ENCODE measurements at places on chromosomes 11 and 22.

- no peak for DNase-seq
These were observed 30.2 kb downstream of the IRAG1 start for GRCh38 chr11:10663365-10663764.

- peak; percentile 8 for DNase-seq
These were observed 10.7 kb upstream of the ACCSL start for GRCh38 chr11:44036811-44037657.

GRCh38 chr11:64152841-64153691 is 12.8 kb downstream of the MACROD1 start:
- DNase-seq, result no peak

- no peak for DNase-seq
These were observed 45.5 kb upstream of the FTH1 start for GRCh38 chr11:62012832-62013461.

- peak; percentile 52 for DNase-seq
These were observed 374.3 kb upstream of the MPPED2 start for GRCh38 chr11:30960387-30960992.

- DNase-seq, result no peak
These were observed 8.7 kb upstream of the APLP2 start for GRCh38 chr11:130061017-130061416.

- DNase-seq, result no peak
These were observed 356.1 kb downstream of the CADM1 start for GRCh38 chr11:115148101-115148500.

DNA sequence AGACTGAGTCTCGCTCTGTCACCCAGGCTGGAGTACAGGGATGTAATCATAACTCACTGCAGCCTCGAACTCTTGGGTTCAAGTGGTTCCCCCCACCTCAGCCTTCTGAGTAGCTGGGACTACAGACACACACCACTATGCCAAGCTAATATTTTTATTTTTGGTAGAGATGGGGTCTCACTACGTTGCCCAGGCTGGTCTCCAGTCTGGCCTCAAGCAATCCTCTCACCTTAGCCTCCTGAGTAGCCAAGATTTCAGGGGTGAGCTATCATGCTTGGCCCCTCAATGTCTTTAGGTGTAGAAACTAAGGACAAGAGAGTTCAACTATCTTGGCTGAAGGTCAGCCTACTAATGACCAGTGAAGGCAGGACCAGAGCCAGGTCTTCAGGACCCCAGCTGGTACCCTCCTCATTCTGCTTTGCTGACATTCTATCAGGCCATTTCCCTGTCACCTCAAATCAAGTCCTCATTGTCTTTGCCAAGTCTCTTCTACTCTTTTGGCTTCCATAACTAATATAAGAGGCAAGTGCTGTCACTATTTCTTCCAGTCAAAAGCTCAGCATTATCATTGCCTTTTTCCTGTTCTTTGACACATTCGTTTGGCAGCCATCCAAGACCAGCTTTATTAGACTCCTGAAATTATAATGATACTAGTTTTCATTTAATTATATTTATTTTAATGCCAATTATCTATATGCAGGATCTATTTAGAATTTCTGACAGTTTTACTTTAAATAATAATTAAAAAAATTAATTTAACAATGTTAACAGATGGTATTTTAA is 264.2 kb upstream of the PITPNB start:
- DNase-seq, result no peak

- DNase-seq, result no peak
These were observed 182.9 kb upstream of the NCAM1 start for GRCh38 chr11:112778091-112778876.

- DNase-seq, result no peak
These were observed 11.4 kb downstream of the EMID1 start for GRCh38 chr22:29216873-29217666.

GRCh38 chr11:17743026-17743807 is 8.6 kb downstream of the KCNC1 start:
- DNase-seq, result no peak

DNA sequence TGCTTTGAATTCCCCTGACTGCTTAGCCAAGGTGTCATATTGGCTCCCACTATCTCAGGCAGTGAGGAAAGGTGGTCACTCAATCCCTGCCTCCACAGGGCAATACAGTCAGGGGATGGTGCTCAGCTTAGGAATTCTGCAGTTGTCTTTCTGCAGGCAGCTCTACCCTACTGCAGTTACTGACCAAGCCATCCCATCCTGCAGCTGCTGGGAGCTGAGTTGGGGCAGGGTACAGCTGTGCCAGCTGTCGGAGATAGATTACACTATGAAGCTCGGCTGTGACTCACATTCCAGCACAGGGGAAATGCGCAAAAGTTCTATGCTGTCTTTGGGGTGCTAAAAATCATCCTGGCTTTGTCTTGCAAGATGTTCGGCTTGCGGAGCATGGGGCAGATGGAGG is 4.4 kb upstream of the DAGLA start:
- no peak for DNase-seq

GRCh38 chr22:27972732-27973698 is 54.0 kb upstream of the PITPNB start:
- DNase-seq, result no peak

DNA sequence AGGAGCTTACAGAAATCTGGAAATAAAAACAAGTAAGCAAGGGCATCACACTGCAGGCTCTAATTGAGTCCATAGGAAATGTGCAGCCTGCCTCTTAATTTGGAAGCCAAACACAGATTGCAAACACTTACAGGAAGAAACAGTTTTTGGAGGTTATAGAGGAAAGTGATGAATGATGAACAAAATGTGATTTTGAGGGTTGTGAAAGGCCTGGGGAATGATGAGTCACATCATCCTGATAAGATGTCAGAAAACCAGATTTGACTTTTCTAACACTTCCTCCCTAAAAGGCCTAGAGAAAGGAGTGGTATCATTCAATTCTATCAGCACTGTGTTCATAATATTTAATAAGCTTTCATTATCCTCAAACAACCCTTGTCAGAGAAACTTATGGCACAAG is 96.6 kb upstream of the POU2AF2 start:
- DNase-seq, result no peak

DNA sequence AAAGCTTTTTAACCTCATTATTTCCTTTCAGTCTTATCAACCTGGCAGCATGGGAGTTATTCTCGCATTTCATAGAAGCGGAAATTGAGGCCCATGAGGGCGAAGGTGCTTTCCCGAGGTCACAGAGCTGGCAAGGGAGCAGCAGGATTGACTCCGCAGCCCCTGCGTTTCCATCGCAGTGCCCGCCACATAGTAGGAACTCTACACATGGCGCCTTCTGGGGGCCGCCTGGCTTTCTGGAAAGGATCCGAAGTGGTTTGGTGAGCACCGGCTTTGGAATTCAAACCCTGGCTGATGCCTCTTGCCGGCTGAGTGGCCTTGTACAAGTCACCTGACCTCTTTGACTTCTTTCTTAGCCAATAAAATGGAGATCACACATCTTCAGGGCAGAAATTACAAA is 93.4 kb downstream of the CEP164 start:
- DNase-seq, result no peak

DNA sequence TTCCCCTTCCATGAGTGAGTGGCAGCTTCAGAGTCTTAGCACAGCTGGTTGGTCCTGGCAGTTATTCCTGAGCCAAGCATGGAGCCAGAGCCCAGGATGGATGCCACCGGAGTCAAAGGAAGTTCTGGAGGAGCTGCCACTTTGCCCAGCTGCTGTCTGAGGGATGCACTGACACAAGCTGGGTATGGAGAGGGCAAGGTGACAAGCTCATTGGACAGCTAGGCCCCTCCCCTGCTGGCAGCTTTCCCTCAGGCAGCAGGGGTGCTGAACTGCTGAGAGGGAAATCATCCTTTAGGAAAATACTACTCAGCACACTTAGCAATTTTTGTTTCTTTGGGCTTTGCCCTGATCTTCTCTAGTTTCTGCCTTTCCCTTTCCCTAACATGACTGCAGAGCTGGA is 99.3 kb upstream of the SESN3 start:
- no peak for DNase-seq

- DNase-seq, result no peak
These were observed 155.0 kb downstream of the WT1 start for GRCh38 chr11:32280339-32280738.

GRCh38 chr11:75328426-75329277 is 22.8 kb downstream of the ARRB1 start:
- peak; percentile 86 for DNase-seq

GRCh38 chr22:42879371-42880021 is 22.4 kb upstream of the ARFGAP3 start:
- no peak for DNase-seq

DNA sequence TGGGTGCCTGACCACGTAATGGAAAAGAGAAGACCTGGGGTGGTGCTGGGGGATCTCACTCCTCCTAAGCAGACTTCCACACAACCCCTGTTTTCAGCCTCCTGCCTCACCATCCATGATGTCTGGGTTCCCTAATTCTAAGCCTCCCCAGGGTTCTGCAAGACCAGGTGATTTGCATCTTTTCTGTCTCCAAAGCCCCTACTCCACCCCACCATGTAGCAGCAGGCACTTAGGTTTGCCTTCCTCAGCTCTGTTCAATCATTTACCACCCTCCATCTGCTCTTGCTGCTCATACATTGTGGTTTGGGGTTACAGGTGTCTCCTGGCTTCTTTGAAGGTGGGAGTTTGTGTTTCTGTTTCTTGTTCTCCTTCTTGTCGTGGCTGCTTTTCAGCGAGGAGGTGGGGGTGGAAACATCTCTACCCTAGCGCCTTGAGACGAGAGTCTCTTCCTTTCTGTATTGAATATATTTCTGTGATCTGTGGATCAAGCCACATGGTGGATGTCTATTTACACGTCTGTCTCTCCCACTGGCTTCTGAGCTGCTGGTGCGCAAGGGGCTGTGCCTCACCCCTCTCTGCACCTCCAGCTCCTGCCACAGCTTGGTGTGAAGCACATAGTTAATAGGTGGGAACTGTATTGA is 6.6 kb upstream of the SSTR3 start:
- no peak for DNase-seq

GRCh38 chr22:35633520-35633919 is 14.7 kb upstream of the APOL6 start:
- DNase-seq, result no peak

- no peak for DNase-seq
These were observed 29.0 kb downstream of the PDE3B start for GRCh38 chr11:14672635-14673034.

GRCh38 chr11:1202776-1203504 is 19.9 kb upstream of the MUC5B start:
- DNase-seq, result no peak

GRCh38 chr11:77801477-77801876 is 19.0 kb downstream of the RSF1 start:
- no peak for DNase-seq

DNA sequence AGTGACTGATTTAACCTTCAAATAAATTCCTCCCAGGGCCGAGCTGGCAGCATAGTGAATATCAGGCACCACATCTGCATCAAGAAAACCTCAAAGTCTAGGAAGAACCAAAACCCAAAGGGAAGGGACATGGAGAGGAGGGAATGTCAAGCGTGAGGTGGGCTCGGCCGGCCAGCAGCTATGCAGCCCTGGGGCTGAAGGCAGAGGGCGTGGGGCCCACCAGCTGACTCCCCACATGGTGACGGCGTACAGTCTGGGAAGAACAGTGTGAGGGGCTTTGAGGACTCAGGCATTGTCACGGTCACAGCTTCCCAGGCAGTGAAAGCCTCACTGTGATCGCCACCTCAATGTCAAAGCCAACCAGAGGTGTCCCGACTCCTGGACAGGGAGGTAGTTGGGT is 412.5 kb downstream of the SHANK2 start:
- DNase-seq, result no peak

- DNase-seq, result no peak
These were observed 21.4 kb downstream of the PANX1 start for GRCh38 chr11:94150056-94150455.

GRCh38 chr11:109486129-109486528 is 64.1 kb downstream of the C11orf87 start:
- no peak for DNase-seq

DNA sequence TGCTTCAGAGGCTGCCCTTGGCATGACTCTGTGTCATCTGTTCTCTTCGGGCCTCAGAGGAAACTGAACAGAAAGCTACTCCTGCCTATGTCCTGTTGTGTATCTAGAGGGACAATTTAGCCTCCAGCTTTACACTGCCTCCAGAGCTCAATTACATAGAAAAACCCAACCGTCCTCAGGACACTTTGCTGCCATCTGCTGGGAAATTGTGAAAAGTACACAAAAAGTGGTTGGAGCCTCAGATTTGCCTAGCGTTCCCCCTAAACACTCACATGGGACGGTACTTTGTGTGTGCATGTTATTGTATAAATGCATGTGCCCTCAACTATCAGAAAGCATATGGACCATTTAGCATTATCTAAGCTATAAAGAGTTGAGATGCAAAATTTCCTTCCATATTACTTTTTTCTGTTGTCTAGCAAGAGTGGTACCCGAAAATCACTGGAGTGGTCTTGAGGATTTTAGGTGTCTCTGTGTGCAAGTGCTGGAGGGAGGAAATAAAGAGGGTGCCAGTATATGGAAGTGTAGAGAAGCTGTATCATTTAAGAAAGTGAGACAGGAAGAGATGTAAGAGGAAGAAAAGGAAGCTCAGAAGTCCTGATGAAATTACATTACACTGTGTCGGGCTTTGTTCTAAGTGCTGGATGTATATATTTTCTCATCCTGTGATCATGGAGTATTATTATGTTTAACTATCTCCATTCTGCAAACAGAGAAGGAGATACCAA is 8.7 kb upstream of the MS4A4E start:
- no peak for DNase-seq

DNA sequence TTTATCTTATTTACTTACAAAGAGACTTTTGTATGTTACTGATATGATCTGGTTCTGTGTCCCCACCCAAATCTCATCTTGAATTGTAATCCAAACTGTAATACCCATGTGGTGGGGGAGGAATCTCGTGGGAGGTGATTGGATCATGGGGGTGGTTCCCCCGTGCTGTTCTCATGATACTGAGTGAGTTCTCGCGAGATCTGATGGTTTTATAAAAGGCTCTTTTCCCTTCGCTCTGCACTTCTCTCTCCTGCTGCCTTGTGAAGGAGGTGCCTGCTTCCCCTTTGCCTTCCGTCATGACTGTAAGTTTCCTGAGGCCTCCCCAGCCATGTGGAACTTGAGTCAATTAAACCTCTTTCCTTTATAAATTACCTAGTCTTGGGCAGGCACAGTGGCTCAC is 42.4 kb upstream of the WNT7B start:
- DNase-seq, result no peak

- no peak for DNase-seq
These were observed 537.4 kb upstream of the B3GAT1 start for GRCh38 chr11:134949121-134950090.

GRCh38 chr11:71995726-71996291 is 2.9 kb upstream of the IL18BP start:
- no peak for DNase-seq

- no peak for DNase-seq
These were observed 41.8 kb downstream of the GDPD4 start for GRCh38 chr11:77259641-77260040.

DNA sequence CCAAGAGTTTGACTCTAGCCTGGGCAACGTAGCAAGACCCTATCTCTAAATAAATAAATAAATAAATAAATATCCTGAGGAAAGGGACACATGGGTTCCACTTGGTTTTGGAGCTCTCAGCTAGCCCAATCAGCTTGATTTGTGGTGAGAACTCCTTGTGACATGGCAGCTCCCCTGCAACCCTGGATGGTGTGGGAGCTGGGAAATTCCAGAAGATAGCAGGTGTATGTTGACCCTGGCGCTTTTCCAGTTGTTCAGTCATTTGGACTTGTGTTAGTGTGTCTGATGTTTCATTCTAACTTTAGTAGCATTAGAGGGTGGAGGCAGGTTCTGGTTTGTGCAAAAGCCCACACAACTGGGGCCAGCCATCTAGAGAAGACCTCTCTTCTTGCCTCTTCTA is 148.5 kb upstream of the NCAM1 start:
- DNase-seq, result no peak

All from LNCaP clone FGC (cell line).